ENCODE measurements at places on chromosomes 12 and 14. TPM values are rescaled to one million over a fixed set of nuclear protein-coding genes. Genes with fewer than 3 reads are reported as not detected.

DNA sequence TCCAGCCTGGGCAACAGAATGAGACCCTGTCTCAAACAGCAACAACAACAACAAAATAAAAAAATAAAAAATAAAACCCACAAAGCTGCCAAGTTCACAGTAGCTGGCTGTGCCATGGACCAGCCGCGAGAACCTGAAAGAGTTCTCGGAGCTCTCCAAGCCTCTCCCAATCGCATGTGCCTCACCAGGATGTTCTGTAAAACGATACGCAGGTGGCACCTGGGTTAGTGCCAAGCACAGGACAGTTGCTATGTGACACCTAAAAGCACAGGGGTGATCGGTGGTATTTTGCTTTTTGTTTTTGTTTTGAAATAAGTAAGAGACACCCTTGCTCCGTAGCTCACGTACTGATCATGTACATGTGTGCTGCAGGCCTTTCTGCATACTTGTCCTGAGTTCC lies 52.4 kb downstream of the RFLNA start:
- no peak for DNase-seq

ETFBKMT gene
- total RNA-seq, result 8.2 TPM

NID2 gene
- 37.7 TPM for total RNA-seq

GRCh38 chr12:47602949-47603558 lies 102.8 kb downstream of the RPAP3 start:
- DNase-seq, result no peak

DNA sequence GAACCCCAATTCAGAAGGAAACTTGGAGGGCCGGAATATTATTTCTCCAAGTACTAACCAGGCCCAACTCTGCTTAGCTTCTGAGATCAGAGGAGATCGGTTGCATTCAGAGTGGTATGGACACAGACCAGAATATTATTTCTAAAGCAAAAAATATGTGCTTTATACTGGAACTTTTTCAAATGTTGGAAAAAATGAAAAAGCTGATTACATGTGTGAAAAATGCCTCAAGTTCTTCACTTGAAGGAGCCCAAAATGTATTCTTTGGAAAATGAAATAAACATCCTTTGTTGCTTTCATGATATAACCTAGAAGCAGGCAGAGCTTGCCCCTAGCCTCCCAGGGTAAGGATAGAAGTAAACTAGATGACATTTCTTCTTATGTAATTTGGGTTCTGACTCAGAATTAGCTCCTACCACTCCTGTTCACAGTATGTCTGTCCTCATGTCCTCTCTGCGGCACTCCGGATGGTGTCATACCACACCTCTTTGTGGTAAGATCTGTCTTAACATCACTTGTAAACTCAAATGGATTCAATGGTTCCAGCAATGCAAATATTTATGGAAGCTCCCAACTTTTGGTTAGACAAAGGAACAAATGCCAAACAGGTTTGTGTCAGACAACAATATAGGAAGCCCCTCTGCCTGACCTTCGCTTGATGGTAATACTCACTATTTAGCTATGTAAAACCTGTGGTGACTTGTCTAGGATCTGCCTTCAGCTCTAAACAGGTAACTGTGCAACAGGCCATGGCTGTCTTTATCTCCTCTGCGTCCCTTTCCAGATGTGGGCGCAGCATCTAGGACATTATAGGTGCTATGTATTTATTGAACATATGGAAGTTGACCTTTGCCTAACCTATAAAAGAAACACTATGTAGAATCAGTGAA lies 178.5 kb downstream of the SSPN start:
- no peak for DNase-seq

DNA sequence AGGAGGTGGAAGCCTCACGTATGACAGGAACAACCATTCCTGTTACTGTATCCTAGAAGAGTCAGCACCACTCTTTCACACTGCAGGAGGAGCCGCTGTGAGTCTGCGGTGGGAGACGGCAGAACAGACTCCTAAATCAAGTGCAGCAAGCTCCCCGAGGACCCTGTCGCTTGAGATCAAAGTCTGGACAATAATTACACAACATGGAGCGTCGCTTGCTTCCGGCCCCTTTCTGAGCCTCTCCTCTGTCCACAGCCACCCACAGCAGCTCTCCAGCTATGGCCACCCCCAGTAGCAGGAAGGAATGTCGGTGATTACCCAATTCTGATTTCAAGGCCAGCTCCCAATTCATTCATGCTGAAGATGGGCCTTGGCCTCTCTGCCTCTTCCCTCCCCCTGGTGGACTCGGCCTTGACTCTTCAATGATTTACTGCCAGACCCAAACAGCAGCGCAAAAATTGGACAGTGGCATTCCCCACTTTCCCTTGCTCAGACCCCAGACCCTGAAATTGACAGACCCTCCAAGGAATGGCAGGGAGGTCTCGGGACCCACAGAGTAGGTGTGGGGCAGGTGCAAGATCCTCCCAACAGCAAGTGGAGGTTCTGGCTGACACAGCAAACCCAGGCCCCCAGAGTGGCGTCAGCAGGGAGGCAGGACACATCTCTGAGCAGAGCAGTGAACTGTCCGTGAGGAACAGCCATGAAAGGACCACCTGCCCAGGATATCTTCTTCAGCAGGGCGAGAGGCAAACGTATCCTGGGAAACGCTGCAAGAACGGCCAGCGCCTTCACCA lies 272.7 kb upstream of the DIO3 start:
- no peak for DNase-seq

KRT6B gene
- not detected for total RNA-seq

CPSF2 gene
- total RNA-seq, result 51.6 TPM

FGF6 gene
- not detected for total RNA-seq

DNA sequence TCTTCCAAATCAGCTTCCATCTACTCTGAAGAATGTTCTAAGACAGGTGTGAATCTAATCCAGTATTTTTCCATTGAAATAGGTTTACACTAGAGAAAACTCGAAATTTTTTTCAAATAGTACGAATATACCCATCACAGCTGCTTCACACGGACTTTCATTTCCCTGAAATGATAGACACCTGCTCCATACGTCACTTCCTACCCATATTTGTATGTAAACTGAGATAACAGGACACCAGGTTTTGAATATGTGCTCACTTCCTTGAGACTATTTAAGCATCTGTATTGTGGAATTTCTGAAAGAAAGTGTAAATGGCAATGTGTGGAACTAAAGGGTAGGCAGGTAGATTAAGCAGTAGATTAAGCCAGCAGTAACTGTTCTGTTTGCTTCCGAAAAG lies 13.4 kb upstream of the ITPR2 start:
- DNase-seq, result no peak

GRCh38 chr12:19186722-19187661 lies 57.5 kb downstream of the PLEKHA5 start:
- no peak for DNase-seq

- DNase-seq, result no peak
These were observed 13.6 kb upstream of the TBC1D30 start for GRCh38 chr12:64810831-64811230.

DNA sequence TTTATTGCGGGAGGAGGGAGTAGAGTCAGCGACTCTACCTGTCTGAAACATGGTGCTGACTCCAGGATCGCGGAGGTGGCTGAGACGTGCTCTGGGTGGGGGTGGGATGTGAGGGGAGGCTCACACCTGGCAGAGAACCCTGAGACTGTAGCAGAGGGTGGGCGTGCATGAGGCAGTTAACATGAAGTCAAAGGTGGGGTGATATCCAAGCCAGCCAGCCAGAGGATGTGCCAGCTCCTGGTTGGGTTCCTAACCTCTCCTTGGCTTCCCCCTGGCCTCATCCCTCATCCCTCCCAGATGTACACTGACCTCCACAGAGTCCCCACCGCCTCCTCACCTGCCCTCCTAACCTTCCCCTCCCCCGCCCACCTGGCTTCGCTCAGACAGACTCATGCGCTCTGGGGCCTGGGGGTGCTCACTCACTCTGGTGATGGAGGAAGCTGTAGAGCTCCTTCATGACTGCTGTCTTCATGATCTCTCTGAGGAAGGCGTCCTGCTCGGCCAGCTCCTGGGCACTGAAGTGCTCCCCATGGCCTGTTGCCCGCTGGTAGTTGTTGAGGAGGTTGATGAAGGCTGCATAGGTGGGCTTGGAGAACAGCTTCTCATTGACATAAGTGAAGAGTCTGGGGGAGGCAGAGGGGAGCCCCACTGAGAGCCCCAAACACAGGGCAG lies 9.3 kb downstream of the ENDOU start:
- no peak for DNase-seq

DNA sequence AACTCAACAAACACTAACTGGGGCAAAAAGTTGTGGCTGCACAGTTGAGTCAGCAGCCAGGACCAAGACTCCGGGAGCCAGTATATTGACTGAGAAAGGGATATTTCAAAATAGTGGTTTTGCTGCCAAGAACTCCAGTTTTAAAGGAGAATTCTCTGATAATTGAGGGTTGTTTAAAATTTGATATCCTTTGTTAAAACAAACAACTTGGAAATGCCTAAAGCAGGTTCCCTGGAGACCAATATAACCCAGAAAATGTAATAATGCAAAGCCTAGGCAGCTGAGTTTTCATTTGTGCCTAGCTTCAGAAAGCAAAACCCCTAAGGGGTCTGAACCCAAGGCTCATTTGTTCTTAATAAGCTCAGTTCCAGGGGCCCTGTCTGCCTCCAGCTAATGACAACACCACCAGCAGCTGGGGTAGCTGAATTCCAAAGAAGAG lies 311.7 kb upstream of the CCDC196 start:
- no peak for DNase-seq

INHBC gene
- total RNA-seq, result not detected

DNA sequence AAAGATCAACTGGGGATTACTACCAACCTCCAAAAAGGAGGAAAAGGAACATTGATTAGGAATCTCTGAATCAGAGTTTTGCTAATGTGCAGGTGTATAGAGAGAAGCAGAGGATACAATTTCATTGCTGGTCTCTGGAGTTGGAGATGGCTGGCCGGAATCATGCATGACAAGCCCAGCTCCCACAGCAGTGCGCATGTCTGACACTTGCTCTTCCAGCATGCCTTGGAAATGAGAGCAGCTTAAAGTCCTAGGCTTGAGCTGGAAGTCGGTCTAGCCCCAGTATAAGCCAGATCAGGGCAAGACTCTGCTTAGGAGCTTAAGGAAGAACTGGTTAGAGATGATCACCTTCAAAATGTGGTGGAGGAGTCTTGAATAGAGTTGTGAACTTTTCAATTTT lies 742.8 kb downstream of the DIO2 start:
- DNase-seq, result peak; percentile 53

GRCh38 chr12:14554281-14555007 lies 13.2 kb downstream of the PLBD1 start:
- peak; percentile 66 for DNase-seq

GRCh38 chr14:34029921-34030334 lies 79.1 kb upstream of the EGLN3 start:
- peak; percentile 21 for DNase-seq

DNA sequence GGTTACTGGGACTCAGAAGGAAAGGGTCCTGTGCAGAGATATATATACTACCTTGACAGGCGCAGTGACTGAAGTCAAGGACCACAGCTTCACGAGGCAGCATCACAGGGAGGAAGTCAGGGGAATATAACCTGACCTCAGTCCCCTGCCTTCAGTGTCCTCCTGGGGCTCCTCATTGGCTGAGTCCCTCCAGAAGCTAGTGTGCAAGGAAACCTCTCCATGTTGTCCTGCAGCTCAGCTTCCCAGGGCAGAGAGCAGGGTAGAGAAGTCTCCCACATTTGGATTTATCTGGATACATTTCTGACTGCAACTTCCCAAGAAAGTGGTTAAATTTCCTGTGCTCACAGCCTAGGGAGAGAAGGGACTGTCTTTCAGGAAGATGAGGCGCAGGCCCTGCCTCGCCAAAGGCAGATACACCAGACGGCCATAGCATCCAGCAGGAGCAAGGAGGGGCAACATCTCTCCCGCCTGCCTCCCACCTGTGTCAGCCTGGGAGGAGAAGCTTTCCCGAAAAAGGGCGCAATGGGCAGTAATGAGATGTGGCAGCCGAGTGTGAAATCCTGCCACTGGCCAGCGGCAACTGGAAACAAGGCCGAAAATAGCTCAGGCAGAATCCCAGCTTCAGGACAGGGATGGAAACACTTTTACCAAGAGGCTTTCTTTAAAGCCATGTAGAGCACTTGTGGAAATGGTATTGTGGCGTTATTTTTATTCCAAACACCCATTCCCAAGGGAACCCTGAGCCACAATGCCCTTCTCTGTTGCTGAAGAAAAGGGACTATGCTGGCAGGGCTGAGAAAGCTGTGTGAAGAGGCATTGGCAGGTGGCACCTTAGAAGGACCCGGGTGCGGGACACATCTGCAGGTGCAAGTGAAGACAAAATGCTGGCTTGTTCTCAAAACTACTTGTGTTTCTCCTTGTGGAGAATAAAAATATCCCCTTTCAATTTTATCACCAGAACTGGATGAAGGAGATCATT lies 54.9 kb upstream of the HIF1A start:
- no peak for DNase-seq

DNA sequence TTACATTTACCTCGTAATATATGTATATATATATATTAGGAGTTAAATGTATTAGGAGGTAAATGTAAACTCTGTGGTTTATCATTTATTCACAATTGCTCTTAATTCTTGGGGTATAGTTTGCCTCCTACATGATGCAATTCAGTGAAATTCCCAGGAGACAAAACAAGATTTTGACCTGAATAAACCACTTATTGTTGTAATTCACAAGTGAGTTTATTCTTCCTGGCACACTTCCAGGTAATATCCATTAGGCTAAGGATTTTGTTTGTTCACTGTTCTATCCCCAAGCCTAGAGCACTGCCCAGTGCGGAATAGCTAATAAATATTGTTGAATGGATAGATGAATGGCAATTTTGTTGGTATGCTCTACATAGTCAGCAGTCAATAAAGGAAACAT lies 3.0 kb downstream of the SMIM10L1 start:
- DNase-seq, result no peak

DNA sequence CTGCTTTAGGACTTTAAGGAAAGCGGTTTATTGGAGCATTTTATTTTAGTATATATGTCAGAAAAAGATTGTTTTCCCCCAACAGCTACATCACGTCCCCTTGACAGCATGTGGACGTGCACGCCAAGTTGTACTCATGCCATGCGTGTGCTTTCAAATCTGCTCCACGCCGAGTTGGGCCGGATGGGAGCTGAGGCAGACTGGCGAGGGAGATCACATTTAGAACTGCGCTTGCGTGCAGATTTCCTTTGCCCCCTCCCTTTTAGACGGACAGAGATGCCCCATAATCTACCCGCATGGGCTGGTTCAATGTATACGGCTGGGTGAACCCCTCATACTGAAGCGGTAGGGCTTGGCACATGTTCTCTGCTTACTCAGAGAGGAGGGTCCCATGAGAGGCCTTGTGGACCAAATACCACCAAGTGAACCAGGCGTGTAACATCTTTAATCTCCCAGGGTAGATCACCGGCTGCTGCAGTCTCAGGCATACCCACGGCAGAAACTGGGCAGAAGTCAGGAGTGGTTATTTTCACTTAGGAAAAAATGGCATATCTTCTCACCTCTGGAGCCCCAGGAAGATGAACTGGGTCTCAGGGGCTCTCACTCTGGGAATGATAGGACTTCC lies 92.1 kb downstream of the ESR2 start:
- no peak for DNase-seq
